Stimulated activated CD4-positive, alpha-beta T cell treated with anti-CD3 and anti-CD28 coated beads, TNF-alpha, amount 100 ng/mL, for 1 hour (primary cell): ENCODE measurements at places on chromosomes 16 and 17.

GRCh38 chr16:2883458-2883908, 468 bp downstream of the FLYWCH2 start:
- DNase-seq = no peak

DNA sequence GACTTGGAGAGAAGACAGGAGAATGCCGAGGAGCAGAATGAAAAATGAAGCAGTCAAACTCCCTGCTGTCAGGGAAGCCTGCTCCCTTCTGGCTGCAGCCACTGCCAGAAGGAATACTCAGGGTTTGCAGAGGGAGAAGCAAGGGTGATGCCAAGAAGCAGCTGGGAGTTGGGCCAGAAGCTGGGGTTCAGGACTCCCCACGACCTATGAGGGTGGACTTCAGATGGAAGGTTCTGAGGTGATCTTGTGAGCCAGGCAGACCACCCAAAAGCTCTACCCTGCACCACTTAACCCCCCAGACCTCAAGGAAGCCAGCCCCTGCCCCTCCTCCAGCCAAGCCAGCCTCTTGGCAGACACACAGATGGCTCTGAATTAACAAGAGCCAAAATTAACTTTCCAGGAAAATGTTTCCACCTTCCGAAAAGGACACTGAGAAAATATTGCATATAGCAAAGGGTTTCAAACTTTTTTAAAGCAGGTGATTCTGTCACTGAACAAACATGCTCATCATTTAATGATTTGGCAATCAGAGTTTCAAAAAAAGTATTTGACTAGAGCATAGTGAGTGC, 126.0 kb upstream of the ERCC4 start:
- no peak for DNase-seq

DNA sequence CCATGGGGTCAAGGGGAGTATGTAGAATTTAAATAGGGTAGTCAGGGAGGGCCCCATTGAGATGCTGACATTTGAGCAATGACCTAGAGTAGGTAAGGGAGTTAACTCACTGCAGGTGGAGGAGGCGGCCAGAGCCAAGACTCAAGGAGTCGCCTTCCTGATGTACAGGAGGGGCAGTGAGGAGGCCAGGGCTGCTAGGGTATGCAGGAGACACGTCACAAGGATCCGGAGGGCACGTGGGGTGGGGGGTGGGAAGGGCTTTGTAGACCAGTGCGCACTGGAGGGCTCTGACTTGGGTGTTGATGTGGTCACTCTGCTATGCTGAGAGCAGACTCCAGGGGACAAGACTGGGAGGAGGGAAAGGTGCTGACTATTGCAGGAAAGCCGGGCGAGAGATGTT, 37.5 kb downstream of the SPECC1 start:
- DNase-seq = no peak

- no peak for DNase-seq
Measured at GRCh38 chr16:53090591-53091411, 36.0 kb downstream of the CHD9 start.

GRCh38 chr17:76370261-76370993, 14.0 kb upstream of the SPHK1 start:
- DNase-seq = no peak

- DNase-seq = no peak
Measured at GRCh38 chr16:24612656-24613055, 73.3 kb downstream of the RBBP6 start.

- DNase-seq = no peak
Measured at GRCh38 chr17:55830699-55831471, 80.0 kb downstream of the PCTP start.

DNA sequence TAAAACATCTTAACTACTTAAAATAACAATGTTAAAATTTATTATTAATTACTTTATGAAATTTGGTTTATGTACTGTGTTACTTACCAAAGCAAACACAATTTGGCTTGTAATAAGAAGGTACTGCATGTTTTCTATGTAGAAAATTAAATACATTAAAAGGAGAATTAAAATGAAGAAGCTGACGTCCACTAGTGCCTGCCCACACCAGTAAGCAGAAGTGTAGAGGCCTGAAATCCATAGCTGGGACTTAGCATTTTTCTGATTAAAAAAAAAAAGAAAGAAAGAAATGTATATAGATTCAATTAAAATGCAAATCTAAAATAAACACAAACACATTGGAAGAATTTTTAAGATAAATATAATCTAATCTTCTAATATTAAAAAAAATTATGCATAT, 35.8 kb upstream of the ABCA9 start:
- DNase-seq = no peak

DNA sequence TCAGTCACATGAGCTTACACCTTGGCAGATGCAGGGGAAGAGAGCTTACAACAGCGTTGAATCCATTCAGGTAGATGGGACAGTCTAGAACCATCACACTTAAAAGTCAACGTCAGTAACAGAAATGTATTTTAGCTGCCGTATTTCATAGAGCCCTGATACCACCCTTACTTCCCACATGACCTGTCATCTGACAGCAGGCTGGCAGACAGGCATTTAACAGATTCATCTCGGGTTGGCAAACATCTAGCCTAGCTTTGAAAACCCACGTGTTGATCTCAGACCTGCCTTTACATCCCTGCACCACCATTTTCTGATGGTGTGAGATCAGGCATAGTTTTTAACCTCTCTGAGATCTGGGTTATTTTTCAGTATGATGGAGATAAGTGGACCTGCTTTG, 177.9 kb upstream of the HSBP1 start:
- no peak for DNase-seq

DNA sequence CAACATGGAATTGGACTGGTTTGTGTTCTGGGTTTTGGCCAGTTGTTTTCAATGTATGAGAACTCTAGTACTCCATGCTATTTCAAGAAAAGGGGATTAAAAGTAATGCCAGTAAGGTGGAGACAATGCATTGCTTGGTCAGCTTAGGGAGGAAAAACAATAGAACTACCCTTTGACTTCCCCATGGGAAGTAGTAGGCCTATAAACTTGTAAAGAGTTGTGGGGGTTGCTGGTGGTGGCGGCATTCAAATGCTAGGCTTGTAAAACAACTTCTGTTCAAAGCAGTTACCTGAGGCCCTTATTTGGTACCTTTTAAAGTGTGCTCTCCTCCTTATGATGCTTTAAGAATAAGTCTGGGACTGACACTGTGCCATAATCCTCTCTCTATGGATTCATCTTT, 9.4 kb downstream of the MAP3K3 start:
- no peak for DNase-seq

- no peak for DNase-seq
Measured at GRCh38 chr17:2995377-2995776, 68.0 kb downstream of the OR1D5 start.

DNA sequence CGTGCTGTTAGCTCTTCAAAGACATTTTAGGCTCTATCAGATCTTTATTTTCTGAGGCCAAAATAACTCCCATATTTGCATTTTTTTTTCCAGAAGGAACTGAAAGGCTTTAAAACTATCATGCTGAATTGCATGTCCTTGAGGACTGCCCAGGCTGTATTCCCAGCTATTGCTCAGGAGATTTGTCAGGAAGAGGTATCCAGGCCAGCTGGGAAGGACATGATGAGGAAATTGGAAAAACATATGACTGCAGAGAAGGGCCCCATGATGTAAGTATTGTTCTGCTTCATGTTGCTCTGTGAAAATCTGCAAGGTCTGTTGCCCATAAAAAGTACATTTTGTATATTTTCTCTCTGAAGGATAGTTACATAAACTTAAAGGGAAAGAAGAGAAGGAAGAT, 5.7 kb downstream of the CDC6 start:
- DNase-seq = no peak
